ENCODE measurements at places on chromosomes 12 and 14. TPM values are rescaled to one million over a fixed set of nuclear protein-coding genes. Genes with fewer than 3 reads are reported as not detected.

DNA sequence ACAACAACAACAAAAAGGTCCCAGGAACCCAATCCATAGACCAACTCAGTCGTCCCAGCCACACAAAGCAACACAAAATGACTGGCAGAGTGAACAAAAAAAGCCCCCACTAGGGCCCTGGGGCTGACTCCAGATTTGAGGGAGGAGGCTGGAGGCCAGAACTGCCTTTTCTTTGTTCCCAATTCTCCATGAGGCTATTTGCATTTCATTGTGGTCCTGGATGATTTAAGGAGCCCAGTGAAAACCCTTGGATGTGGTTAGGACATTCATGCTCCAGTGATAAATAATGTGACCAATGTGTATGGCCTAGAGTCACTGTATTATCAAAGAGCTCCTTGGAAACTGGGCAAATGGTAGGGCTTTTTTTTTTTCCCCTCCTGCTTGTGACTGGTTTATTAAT is 192.9 kb downstream of the NUAK1 start:
- DNase-seq: no peak
- H3K27me3 ChIP-seq: no peaks in the 10 kb centered on the region
- no peak overlapping the region for H3K27ac ChIP-seq
- H3K36me3 ChIP-seq: no peaks in the 10 kb centered on the region

GRCh38 chr12:29395356-29395755 is 14.4 kb upstream of the ERGIC2 start:
- no peaks in the 10 kb centered on the region for H3K36me3 ChIP-seq
- H3K4me1 ChIP-seq: no peaks in the 10 kb centered on the region
- no peaks in the 10 kb centered on the region for H3K27me3 ChIP-seq
- H3K4me3 ChIP-seq: no peak overlapping the region
- no peak for DNase-seq

CFAP54 gene
- total RNA-seq: 0.89 TPM

DNA sequence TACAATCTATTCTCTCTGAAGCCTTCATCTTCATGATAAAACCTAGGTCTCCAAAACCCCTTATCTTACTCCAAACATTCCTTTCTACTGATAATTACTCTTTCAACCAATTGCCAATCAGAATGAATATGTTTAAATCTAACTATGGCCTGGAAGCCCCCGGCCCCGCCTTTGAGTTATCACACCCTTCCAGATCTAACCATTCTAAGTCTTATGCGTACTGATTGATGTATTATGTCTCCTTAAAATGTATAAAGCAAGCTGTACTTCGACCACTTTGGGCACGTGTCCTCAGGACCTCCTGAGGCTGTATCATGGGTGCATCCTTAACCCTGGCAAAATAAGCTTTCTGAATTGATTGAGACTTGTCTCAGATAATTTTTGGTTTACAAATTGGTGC is 14.4 kb downstream of the PABPN1 start:
- no peak overlapping the region for H3K27ac ChIP-seq
- H3K4me3 ChIP-seq: no peak overlapping the region
- no peaks in the 10 kb centered on the region for H3K36me3 ChIP-seq
- no peaks in the 10 kb centered on the region for H3K27me3 ChIP-seq

EEF1AKMT3 gene
- total RNA-seq: 12.6 TPM

GPD1 gene
- total RNA-seq: 0.45 TPM

DNA sequence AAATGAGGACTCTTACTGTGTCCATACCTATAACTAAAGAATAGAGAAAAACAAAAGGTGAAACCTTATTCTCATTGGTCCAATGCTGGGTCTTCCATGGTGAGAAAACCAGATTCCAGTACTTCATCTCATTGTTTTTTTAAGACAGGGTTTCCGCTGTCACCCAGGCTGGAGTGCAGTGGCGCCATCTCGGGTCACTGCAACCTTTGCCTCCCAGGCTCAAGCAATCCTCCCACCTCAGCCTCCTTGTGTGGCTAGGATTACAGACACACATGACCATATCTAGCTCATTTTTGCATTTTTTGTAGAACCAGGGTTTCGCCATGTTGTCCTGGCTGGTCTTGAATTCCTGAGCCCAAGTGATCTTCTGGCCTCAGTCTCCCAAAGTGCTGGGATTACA is 13.3 kb downstream of the RBM23 start:
- no peaks in the 10 kb centered on the region for H3K27me3 ChIP-seq
- H3K27ac ChIP-seq: no peak overlapping the region
- H3K4me1 ChIP-seq: no peaks in the 10 kb centered on the region
- peaks cover 83% of the 10 kb centered on the region for H3K36me3 ChIP-seq
- no peak overlapping the region for H3K4me3 ChIP-seq

DNA sequence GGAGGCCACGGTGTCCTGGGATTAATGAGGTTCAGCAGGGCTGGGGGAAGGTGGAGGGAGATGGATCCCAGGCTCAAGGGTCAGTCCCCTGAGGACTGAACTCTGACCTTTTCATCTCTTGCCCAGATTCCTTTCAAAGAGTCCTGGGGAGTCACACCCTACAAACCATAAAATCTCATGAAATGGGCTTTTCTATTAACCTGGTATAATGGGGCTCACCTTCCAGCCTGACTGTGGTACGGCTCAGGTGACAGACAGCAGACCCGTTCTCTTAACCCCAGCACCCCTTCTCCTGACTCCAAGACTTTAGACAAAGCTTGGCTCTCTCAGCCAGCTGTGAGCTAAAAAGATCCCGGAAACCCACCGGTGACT is 268.2 kb downstream of the ADGRD1 start:
- H3K4me3 ChIP-seq: no peak overlapping the region
- no peaks in the 10 kb centered on the region for H3K27me3 ChIP-seq
- H3K27ac ChIP-seq: peak overlapping the region; percentile 86
- no peak for DNase-seq
- H3K36me3 ChIP-seq: no peaks in the 10 kb centered on the region
- peaks cover 12% of the 10 kb centered on the region for H3K4me1 ChIP-seq

DNA sequence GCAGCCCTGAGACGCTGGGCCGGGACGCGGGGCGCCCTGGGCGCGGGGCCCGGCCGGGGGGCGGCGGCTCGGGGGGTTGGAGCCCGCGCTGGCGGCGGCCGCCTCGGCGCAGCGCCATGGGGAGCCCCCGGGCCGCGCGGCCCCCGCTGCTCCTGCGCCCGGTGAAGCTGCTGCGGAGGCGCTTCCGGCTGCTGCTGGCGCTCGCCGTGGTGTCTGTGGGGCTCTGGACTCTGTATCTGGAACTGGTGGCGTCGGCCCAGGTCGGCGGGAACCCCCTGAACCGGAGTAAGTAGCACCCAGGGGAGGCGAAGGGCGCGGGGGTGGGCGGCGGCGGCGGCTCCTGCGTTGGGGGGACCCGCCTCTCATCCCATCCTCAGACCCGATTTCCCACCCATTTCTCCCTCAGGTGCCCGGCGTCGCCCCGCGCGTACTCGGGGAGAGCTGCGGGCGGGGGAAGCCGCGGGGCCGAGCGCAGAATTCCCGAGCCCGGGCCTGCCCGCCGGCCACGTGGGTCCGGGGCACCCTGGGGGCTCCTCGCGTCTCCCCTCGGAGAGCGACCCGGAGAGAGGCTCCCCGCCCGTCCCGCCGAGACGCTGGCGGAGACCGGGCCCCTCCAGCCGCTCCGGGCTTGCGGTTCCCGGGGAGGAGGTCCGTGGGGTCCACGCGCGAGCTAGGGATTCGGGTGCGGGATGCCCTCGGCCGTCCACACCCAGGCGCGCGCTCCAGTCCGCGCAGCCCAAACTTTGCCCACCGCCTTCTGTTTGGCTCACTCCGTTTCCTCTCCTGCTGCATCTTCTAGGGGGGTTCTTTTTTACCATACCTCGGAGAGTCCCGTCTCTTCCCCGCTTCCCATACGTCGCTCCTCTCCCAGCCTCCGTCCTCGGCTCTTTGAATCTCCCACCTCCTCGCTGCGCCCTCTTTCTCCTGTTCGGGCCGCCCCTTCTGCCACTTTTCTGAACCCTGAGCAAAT is 807 bp downstream of the B4GALNT3 start:
- H3K36me3 ChIP-seq: no peaks in the 10 kb centered on the region
- DNase-seq: peak; percentile 75
- peaks cover 19% of the 10 kb centered on the region for H3K4me1 ChIP-seq
- peak overlapping the region; percentile 75 for H3K4me3 ChIP-seq
- peaks cover 13% of the 10 kb centered on the region for H3K27me3 ChIP-seq
- H3K27ac ChIP-seq: no peak overlapping the region

- DNase-seq: no peak
- H3K4me3 ChIP-seq: no peak overlapping the region
- H3K36me3 ChIP-seq: no peaks in the 10 kb centered on the region
- H3K27ac ChIP-seq: no peak overlapping the region
- no peaks in the 10 kb centered on the region for H3K27me3 ChIP-seq
Observed at GRCh38 chr12:27900920-27901879, 71.3 kb downstream of the PTHLH start.

- H3K36me3 ChIP-seq: no peaks in the 10 kb centered on the region
- DNase-seq: no peak
- no peaks in the 10 kb centered on the region for H3K27me3 ChIP-seq
Observed at GRCh38 chr14:49203676-49204075, 382.5 kb downstream of the RPS29 start.

PTCSC3 gene
- total RNA-seq: not detected

- no peaks in the 10 kb centered on the region for H3K4me1 ChIP-seq
- no peaks in the 10 kb centered on the region for H3K36me3 ChIP-seq
- H3K27me3 ChIP-seq: no peaks in the 10 kb centered on the region
- no peak overlapping the region for H3K4me3 ChIP-seq
- DNase-seq: no peak
- no peak overlapping the region for H3K27ac ChIP-seq
Observed at GRCh38 chr14:92595267-92595666, 81.7 kb downstream of the RIN3 start.

PGAM5 gene
- 62.2 TPM for total RNA-seq

DNA sequence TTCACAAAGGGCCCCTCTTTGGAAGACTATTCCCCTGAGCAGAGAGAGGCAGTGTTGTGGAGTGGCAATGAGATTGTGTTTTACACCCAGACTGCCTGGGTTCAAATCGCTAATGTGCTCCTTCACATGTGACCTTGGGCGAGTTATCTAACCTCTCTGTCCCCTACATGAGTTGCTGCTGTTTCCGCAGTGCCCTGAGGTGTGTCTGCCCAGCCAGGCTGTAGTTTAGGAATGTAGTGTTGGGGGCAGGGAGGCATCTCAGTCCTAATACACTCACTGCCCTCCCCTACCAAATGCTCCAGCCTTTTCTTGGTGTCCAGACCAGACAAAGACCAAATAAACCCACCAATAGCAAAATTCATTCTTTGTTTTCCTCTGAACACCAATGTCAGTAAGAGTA is 78.6 kb downstream of the SLC24A4 start:
- H3K27me3 ChIP-seq: peaks cover 31% of the 10 kb centered on the region
- no peaks in the 10 kb centered on the region for H3K36me3 ChIP-seq
- DNase-seq: no peak
- H3K4me3 ChIP-seq: no peak overlapping the region
- no peak overlapping the region for H3K27ac ChIP-seq

GRCh38 chr12:65529771-65530435 is 251.4 kb downstream of the MSRB3 start:
- no peaks in the 10 kb centered on the region for H3K4me1 ChIP-seq
- no peaks in the 10 kb centered on the region for H3K27me3 ChIP-seq
- H3K4me3 ChIP-seq: no peak overlapping the region
- H3K36me3 ChIP-seq: no peaks in the 10 kb centered on the region
- no peak overlapping the region for H3K27ac ChIP-seq
- no peak for DNase-seq

GRCh38 chr12:105843561-105843960 is 295.2 kb downstream of the NUAK1 start:
- peaks cover 8% of the 10 kb centered on the region for H3K36me3 ChIP-seq

Data from endodermal cell (in vitro differentiated cells).